ENCODE measurements at places on chromosomes 4 and X. TPM values are rescaled to one million over a fixed set of nuclear protein-coding genes. Genes with fewer than 3 reads are reported as not detected.

Gene SCRG1
- not detected for total RNA-seq

DNA sequence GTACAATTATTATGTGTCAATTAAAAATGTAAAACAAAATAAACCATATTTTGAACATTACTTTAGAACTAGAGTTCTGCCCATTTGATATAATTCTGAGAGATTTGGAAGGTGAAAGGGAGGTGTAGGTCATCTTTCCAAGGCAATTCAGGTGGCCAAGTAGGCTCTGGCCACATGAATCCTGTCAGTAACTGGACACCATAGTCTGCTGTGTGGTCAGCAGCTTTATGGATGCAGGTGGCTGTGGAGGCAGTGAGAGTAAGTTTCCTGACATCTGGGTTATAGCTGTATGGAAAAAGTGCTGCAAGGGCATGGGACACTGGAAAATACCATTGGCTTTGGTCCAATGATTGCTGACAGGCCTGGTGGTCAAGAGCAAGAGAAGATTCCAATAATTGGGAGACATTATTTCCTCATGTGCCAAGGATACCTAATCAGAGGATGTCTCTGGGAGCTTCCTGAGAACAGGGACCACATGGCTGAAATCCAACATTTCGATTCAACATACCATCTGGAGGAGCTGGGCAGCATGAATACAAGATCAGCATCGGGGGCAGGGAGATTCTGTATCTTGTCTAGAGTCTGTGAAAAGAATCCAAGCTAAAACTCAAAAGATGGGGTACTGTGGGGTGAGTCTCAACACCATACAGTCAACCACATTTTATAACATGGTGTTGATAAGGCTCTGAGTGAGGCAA is 523.1 kb downstream of the MID1IP1 start:
- DNase-seq, result no peak

DNA sequence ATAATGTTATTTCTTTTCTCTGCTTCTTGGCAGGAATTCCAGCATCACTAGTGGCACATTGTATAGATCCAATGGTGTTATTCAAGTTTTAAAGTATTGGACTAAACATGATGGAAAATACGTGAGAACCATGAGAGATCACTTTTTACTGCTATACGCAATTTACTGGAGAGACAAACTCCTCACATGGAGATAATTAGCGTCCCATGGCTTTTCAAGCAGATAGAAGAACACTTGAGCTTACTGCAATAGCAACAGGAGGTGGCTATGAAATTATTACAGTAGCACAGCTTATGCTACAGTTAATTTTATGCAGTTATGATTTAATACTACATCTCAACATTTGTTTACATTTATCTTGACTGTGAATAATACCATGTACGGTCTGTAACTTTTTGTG is 11.9 kb upstream of the TMEM185A start:
- no peak for DNase-seq

Gene STS
- 2.3 TPM for total RNA-seq

Gene CSN1S1
- total RNA-seq, result not detected
